MG63 (cell line): ENCODE measurements at places on chromosomes 7 and 10. TPM values are rescaled to one million over a fixed set of nuclear protein-coding genes. Genes with fewer than 3 reads are reported as not detected.

The NUTM2A gene
- 0.10 TPM in 1 of 2 replicates, not detected in the other for total RNA-seq

The KRIT1 gene
- total RNA-seq: 19.7 and 54.3 TPM in 2 replicates

The LRIT1 gene
- not detected in 2 replicates for total RNA-seq

The PTF1A gene
- not detected in 2 replicates for total RNA-seq

The EEPD1 gene
- 0.35 and 8.6 TPM in 2 replicates for total RNA-seq

The SPDYE5 gene
- not detected in 2 replicates for total RNA-seq

The TMEM273 gene
- total RNA-seq: not detected in 2 replicates
